Small intestine (tissue), 16 donors: ENCODE measurements at places on chromosomes 16 and 17.

- no peaks in the 10 kb centered on the region for H3K27me3 ChIP-seq
- H3K27ac ChIP-seq = no peak overlapping the region
- no peak for DNase-seq
- H3K36me3 ChIP-seq = no peaks in the 10 kb centered on the region
- H3K4me3 ChIP-seq = no peak overlapping the region
- no peaks in the 10 kb centered on the region for H3K4me1 ChIP-seq
These were observed 132.1 kb downstream of the LAT start for GRCh38 chr16:29116980-29117379.

DNA sequence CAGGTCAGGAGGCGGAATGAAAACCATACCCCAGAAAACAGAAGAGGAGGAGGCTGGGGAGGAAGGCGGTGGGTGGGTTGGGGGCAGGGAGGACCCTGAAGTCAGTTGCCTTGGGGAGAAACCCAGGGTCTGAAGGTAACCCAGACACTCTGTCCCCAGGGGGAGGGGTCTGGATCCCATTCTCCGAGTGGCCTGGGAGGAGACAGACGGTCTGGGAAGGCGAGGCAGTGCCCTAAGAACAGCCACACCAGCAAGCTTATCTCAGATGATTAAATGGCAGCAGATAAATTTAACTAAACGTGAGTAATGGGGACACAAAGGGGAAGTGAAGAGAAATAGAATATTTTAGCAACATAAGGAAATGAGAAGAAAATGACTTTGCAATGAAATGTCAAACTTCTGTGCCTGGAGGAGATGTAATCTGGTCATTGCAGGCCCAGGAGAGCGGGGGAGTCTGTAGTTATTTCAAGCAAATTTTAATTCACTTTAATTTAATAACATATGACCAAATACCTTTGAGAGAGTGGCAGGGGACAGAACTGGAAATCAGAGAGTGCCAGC lies 21.4 kb upstream of the ZFP90 start:
- no peak overlapping the region for H3K4me3 ChIP-seq
- DNase-seq = no peak
- H3K4me1 ChIP-seq = no peaks in the 10 kb centered on the region
- H3K27ac ChIP-seq = no peak overlapping the region
- no peaks in the 10 kb centered on the region for H3K36me3 ChIP-seq

- H3K4me1 ChIP-seq = peaks cover 5% of the 10 kb centered on the region
- no peak overlapping the region for H3K27ac ChIP-seq
- DNase-seq = no peak
- no peaks in the 10 kb centered on the region for H3K36me3 ChIP-seq
These were observed 84.2 kb upstream of the LGALS9 start for GRCh38 chr17:27546624-27547300.

- peaks cover 5% of the 10 kb centered on the region for H3K36me3 ChIP-seq
- H3K27me3 ChIP-seq = no peaks in the 10 kb centered on the region
- no peak for DNase-seq
These were observed 28.1 kb upstream of the ITGA2B start for GRCh38 chr17:44417553-44417952.

DNA sequence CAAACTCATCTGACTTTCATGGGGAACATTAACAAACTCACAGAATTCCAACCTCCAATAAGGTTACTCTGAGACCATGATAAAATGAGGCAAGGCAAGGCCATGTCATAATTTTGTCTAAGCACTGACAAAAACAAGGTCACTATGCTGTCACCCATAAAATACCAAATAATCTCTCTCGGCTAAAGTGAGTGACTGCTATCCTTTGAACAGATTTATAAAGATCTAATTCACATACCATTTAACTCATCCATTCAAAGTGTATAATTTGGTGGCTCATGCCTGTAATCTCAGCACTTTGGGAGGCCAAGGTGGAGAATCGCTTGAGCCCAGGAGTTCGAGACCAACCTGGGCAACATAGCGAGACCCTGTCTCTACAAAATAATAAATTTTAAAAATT lies 20.6 kb upstream of the CA4 start:
- DNase-seq = no peak
- no peaks in the 10 kb centered on the region for H3K36me3 ChIP-seq
- H3K27me3 ChIP-seq = peaks cover 10% of the 10 kb centered on the region
- H3K27ac ChIP-seq = no peak overlapping the region
- H3K4me3 ChIP-seq = no peak overlapping the region
- H3K4me1 ChIP-seq = no peaks in the 10 kb centered on the region

DNA sequence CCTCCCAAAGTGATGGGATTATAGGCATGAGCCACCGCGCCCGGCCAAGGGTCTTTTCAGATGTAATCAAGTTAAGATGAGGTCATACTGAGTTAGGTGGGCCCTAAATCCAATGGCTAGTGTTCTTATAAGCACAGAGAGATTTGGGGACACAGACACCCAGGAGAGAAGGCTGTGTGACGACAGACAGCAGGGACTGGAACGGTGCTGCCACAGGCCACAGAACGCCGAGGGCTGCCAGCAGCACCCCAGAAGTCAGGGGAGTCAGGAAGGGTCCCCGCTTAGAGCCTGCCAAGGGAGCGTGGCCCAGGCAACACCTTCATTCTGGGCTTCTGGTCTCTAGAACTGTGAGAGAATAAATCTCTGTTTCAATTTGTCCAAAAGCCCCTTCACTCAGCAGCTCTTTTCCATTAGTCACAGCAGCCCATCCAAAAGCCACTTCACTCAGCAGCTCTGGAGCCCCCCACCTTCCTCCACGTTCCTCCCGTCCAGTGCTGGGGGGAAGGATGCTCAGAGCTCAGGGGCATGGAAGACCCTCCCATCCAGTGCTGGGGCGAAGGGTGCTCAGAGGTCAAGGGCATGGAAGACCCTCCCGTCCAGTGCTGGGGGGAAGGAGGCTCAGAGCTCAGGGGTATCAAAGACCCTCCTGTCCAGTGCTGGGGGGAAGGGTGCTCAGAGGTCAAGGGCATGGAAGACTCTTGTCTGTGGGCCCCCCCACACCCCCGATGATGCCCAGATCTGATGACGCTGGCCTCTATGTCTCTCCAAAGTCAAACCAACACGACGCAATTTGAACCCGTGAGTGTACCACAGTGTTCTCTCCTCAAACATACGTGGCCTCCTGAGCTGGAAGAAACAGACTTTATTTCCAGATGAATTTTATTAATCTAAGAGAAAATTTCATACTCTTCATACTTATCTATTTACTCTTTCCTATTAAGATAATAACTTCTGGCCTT lies 11.9 kb downstream of the RAB40B start:
- no peak overlapping the region for H3K4me3 ChIP-seq
- no peak for DNase-seq
- no peaks in the 10 kb centered on the region for H3K27me3 ChIP-seq
- H3K27ac ChIP-seq = peak overlapping the region; percentile 71
- peaks cover 37% of the 10 kb centered on the region for H3K36me3 ChIP-seq
- no peaks in the 10 kb centered on the region for H3K4me1 ChIP-seq

DNA sequence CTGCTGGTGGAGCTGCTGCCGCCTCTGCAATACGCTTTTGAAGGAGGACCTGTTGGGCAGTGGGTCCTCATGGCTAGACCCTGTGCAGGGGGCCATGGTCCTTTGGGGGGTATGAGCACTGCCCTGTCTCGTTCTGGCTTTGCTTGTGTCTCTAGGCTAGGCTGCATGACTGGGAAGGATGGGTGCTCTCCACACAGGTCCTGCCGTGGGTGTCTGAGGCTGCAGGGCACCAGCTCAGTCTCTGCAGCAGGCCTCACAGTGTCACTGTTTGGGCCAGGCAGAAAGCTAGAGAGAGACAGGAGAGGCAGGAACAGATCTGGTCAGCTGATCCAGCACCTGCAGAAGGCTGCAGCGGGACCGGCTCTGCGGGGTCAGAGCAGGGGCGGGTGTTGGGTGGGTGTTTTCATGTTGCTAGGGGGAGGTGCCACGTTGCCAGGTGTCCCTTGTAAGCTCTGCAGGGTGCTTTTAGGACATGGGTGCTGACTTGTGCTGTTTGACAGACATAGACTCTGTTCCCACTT lies 111.4 kb downstream of the SNX29 start:
- no peak overlapping the region for H3K27ac ChIP-seq
- no peaks in the 10 kb centered on the region for H3K4me1 ChIP-seq
- no peaks in the 10 kb centered on the region for H3K27me3 ChIP-seq
- no peaks in the 10 kb centered on the region for H3K36me3 ChIP-seq

- no peak overlapping the region for H3K27ac ChIP-seq
- no peaks in the 10 kb centered on the region for H3K27me3 ChIP-seq
- no peak overlapping the region for H3K4me3 ChIP-seq
- no peaks in the 10 kb centered on the region for H3K4me1 ChIP-seq
These were observed 74.0 kb upstream of the XYLT1 start for GRCh38 chr16:17544785-17545184.

- H3K4me1 ChIP-seq = peaks cover 8% of the 10 kb centered on the region
- H3K27ac ChIP-seq = peak overlapping the region; percentile 100
- H3K36me3 ChIP-seq = no peaks in the 10 kb centered on the region
- no peaks in the 10 kb centered on the region for H3K27me3 ChIP-seq
These were observed 681 bp downstream of the USP43 start for GRCh38 chr17:9645851-9646545.

DNA sequence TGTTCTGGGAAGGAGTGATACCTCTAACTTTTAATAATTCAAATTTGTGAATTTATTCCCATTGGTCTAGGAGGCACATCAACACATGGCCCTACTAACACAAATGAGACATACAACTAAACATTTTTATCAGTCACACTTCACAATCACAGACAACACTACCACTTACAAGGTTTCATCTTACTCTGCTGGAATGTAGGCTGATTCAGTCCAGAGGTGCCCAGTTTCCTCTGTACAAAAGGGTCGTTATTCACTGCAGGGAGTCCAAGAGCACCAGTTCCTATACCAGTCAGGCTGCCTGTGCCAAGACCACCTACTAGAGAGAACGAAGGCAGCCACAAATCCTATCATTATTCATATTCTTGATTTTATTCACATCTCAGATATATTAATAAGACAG lies 41.4 kb downstream of the SETD6 start:
- no peak for DNase-seq
- no peak overlapping the region for H3K27ac ChIP-seq
- H3K4me1 ChIP-seq = no peaks in the 10 kb centered on the region
- H3K36me3 ChIP-seq = peaks cover 26% of the 10 kb centered on the region

DNA sequence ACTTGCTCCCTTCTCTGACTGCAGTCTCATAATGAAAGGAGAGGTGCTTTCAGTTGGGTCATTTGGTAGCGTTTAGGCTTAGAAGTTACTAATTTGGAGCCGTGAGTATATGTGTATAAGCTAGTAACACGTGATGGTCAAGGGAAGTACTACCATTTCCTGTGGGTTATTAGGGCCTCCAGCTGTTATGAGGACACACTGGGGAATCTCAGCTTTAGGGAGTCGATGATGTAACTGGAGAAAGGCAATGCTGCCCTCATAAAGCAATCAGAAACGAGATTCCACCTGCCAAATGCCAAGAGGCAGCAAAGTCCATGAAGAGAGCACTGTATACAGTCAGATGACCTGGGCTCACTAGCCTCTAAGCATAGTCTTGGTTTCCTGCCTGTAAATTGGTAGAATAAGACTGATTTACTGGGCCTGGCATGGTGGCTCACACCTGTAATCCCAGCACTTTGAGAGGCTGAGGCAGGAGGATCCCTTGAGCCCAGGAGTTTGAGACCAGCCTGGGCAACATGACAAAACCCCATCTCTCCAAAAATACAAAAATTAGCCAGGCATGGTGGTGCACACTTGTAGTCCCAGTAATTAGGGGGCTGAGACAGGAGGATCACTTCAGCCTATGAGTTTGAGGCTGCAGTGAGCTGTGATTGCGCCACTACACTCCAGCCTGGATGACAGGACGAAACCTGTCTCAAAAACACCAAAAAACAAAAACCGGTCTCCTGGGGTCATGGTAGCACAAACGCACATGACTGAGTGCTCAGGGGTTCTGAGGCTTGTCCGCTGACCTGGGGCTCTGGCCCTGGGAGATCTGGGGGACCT lies 53.0 kb downstream of the SF3B3 start:
- H3K4me3 ChIP-seq = no peak overlapping the region
- H3K27me3 ChIP-seq = no peaks in the 10 kb centered on the region
- peak; percentile 92 for DNase-seq
- peaks cover 38% of the 10 kb centered on the region for H3K36me3 ChIP-seq

- peaks cover 2% of the 10 kb centered on the region for H3K36me3 ChIP-seq
- H3K27ac ChIP-seq = no peak overlapping the region
- no peaks in the 10 kb centered on the region for H3K27me3 ChIP-seq
- no peak for DNase-seq
- H3K4me3 ChIP-seq = no peak overlapping the region
These were observed 8.8 kb downstream of the SLC9A5 start for GRCh38 chr16:67257486-67258160.

DNA sequence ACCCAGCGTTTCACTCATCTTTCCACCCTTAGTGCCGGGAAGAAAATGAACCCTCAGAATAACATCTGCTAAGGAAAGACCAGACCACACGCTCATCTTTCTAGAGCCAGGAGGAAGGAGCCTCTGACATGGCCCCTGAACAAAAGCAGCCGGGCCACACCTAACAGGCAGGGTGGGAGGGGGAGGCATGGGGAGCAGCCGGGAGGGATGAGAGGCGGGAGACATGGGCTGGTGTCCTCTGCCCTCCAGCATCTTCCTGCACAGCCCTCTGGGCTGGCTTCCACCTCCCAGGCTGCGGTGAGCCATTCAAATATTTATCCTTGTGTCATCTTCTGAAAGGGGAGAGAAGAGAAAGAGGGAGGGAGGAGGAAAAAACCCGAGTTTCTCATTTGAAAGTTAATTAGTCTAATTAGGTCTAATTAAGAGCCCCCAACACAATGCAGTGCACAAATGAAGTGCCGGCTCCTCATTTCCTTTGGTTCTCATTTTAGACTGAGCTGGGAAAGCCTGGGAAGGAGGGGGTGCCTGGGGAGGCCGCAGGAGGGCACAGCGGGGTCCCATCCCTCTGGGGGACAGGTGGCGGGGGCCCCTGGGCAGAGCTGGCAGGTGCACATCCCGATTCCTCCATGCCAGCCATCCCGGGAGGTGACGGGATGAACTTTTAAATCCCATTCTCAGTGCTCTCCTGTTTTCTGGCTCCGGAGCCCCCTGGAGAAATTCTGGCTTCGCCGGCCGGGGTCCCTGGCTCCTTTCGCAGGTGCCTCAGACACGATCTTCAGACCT lies 90.5 kb downstream of the ENGASE start:
- no peaks in the 10 kb centered on the region for H3K4me1 ChIP-seq
- no peaks in the 10 kb centered on the region for H3K27me3 ChIP-seq
- no peak for DNase-seq
- H3K4me3 ChIP-seq = no peak overlapping the region
- no peak overlapping the region for H3K27ac ChIP-seq
- H3K36me3 ChIP-seq = no peaks in the 10 kb centered on the region

- no peaks in the 10 kb centered on the region for H3K36me3 ChIP-seq
- no peak overlapping the region for H3K4me3 ChIP-seq
- H3K27me3 ChIP-seq = peaks cover 2% of the 10 kb centered on the region
- no peak for DNase-seq
- no peak overlapping the region for H3K27ac ChIP-seq
- H3K4me1 ChIP-seq = no peaks in the 10 kb centered on the region
These were observed 94.7 kb upstream of the SIAH1 start for GRCh38 chr16:48479955-48480354.
